NCI-H2171 treated with DMSO at 0.1 percent for 48 hours (cell line): ENCODE measurements at places on chromosomes 7 and 10.

GRCh38 chr10:104766341-104766740, 125.3 kb downstream of the SORCS3 start:
- DNase-seq: no peak

DNA sequence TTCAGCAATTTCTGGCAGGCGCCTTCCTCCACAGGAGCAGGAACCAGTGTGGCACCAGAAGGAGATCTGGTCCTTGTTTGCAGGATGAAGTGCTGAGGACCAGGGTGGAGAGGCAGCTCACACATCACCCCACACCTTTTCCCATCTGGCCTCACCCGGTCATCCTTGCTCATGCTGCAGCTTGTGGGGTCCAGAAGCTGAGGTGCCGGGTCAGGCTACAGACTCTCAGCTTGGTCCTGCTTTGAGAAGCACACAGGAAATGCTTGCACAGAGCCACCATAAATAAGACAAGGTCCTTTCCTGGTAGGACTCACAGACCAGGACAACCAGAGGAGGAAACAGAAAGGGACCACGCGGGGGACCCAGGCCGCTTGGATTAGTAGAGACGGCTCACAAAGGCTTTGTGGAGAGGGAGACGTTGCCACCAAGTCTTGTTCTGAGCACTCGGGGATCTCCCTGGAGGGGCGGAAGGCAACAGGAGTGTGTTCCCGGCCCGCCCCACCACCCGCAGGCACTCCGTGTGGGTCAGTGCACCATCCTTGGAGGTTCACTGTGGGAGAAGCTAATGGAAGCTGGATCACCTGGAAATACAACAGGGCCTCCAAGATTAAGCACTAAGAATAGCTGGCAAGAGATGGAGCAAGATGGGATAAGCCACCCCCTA, 29.6 kb upstream of the EN2 start:
- no peak for DNase-seq

- peak; percentile 18 for DNase-seq
These were observed 71.4 kb downstream of the INSIG1 start for GRCh38 chr7:155368894-155369600.

GRCh38 chr7:55970561-55970960, 6.2 kb downstream of the NIPSNAP2 start:
- DNase-seq: no peak

- DNase-seq: peak; percentile 22
These were observed 13.9 kb downstream of the KLHDC10 start for GRCh38 chr7:130084037-130084875.

GRCh38 chr7:80838643-80839042, 80.2 kb downstream of the SEMA3C start:
- DNase-seq: no peak

- no peak for DNase-seq
These were observed 3.9 kb downstream of the TSPAN15 start for GRCh38 chr10:69455006-69455763.

DNA sequence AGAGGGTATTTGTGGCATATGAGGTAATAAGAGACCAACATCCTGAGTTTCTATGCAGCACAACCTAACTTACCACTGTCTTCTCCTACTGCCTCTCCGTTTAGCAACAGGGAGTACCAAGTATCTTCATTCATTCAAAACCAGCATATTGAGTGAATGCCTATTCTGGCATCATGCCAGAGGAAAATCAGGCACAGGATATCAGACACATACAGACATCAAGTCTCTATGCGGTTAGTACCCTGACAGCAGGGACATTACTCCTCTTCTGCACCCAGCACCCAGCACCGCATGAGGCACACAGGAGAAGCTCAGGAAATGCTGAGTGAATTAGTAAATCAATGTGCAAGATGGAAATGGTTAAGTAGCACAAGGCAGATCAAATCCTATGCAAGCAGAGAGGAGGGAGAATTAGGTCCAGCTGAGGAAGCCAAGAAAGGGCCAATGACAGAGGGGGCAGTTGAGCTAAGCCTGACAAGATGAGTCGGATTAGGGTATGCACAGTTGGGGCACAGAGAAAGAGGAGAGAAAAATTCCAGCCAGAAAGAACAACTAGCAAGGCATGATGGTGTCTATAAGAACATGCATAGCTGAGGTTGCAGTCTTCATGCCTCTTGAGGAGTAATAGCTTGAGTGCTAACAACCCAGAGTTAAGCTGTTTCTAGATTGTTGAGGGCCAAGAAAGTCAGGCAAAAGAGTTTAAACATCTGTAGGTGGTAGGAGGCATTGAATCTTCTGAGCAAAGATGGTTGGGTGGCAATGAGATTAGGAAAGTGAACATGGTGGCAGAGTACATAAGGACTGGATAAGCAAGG, 146.0 kb downstream of the PLXNA4 start:
- DNase-seq: peak; percentile 32

DNA sequence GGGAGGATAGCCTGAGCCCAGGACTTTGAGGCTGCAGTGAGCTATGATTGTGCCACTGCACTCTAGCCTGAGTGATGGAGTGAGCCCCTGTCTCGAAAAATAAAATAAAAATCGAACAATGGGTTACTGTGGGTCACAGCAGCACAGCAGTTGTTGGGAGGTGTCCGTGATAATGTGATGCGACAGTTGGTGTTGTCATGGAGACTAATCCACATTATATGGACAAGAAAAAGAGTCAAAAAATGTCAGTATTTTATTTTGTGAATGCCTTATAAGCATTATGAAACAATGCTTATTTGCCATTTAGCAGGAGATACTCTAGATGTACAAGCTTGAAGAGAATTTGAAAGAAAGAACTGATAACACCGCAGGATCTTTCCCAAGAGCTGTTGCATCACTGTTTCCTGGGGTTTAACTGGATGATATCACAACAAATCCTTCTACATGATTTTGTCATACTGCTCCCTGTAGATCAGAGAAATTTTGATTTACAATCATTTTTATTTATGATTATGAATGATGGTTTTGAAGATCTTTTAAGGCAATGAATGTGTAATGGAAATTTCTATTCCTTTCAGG, 195.4 kb downstream of the BAMBI start:
- DNase-seq: no peak

- no peak for DNase-seq
These were observed 358.8 kb downstream of the SUGCT start for GRCh38 chr7:40493609-40494051.

GRCh38 chr7:67825356-67825755, 828.7 kb downstream of the TYW1 start:
- DNase-seq: peak; percentile 68
